Activated CD4-positive, alpha-beta T cell treated with anti-CD3 and anti-CD28 coated beads for 1 hour (primary cell): ENCODE measurements at places on chromosomes 13 and 19.

DNA sequence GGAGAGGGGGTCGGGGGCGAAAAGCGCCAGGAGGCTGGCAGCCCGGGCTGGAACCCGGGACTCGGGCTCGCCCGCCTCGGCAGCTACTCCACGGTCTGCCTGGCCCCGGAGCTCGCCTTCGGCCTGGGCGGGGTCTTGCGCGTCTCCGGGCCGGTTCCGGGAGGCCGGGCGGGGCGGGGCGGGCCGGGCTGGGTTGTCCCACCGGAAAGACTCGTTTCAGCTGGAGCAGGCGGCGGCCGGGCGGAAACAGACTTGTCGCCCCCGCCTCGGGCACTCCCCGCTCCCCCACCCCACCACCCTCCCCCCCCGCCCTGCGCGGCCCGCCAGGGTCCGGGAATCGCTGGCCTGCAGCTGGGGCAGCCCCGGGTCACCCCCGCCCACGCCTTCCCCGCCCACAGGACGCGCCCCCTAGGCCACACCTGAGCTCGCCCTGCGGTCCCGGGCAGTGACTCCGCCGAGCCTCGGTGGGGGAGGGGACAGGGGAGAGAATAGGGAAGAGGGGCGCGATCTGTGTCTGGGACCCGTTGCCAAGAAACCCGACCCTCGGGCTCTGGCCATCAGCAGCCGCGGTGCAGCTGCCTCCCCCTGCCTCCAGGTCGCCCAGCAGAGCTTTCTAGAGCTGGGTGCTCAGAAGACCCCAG lies 109.4 kb downstream of the KCTD15 start:
- no peak for DNase-seq

- DNase-seq = no peak
Observed at GRCh38 chr13:31978021-31978420, 53.6 kb upstream of the FRY start.

DNA sequence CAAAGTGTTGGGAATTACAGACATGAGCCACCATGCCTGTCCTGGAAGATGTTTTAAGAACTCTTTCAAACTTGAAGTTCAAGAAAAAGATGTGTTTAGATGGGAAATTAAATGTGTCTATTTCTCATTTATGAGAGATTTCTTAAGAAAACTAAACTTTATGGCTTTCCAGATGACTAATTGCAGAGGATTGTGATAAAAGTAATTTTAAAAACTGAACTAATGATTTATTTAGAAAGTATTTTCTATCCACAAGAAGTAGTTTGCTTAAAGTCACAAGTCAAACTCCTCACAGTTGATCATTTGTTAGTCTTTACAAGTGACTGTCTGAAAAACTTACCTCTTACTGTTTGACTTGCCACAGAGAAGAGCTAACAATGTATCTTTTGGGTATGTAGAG lies 89.6 kb upstream of the SPRY2 start:
- no peak for DNase-seq

DNA sequence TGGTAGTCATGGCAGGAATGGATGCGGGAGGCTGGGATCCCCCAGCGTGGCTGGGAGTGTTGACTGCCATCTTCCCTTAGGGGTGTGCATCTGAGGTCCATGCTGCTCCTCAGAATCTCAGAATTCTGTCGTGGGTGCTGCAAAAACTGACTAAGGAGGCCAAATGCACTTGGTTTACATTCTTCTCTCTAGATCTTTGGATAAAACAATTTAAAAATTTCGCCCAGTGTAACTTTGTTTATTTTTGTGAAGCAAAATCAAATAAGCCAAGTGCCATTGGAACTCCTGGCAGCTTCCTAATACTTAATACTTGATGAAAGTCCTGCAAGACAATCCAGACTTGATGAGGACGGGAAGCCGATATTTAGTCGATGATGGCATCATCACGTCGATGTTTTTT lies 27.8 kb upstream of the TM9SF2 start:
- DNase-seq = no peak

GRCh38 chr19:3880471-3881271 lies at the start of gene ATCAY:
TSS of gene ATCAY (plus strand) at chr19:3880685. CDS start at chr19:3885768, 5,083 bp downstream.
- no peak for DNase-seq

GRCh38 chr19:55157064-55157908 lies at the start of gene TNNI3:
TSS of gene TNNI3 (minus strand) at chr19:55157732. CDS start at chr19:55157589, 143 bp downstream.
- DNase-seq = no peak
